Nephron progenitor cell (in vitro differentiated cells): ENCODE measurements at places on chromosomes 2 and 18.
A peak's percentile ranks its signal among the peaks of the same experiment; 100 is the strongest.

DNA sequence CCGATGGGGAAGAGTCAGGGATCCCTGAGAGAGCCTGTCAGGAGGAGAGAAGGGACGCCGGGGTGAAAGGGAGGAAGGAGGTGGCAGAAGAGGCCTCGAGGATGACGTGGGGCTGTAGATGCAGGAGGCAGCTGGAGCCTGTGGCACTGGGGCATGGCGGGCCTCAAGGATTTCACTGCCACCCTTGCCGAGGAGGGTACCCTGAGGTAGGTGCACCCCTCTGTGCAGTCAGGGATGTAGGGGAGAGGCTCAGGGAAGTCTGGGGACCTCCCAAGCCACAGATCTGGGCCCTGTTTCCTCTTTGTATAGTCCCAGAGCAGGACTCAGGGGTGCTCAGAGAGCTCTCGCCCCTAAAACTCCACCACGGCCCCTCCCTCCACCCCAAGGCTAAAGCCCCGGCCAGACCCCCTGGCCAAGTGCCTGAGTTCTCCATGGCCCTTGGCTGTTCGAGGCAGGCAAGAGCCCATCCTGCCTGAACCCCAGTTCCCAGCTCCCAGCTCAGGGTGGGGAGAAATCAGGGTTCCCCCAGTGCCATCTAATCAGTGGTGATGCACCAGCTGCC, 39.0 kb upstream of the HDAC4 start:
- no peak for DNase-seq

GRCh38 chr2:182616471-182617393, 99.3 kb upstream of the DNAJC10 start:
- no peak for DNase-seq

DNA sequence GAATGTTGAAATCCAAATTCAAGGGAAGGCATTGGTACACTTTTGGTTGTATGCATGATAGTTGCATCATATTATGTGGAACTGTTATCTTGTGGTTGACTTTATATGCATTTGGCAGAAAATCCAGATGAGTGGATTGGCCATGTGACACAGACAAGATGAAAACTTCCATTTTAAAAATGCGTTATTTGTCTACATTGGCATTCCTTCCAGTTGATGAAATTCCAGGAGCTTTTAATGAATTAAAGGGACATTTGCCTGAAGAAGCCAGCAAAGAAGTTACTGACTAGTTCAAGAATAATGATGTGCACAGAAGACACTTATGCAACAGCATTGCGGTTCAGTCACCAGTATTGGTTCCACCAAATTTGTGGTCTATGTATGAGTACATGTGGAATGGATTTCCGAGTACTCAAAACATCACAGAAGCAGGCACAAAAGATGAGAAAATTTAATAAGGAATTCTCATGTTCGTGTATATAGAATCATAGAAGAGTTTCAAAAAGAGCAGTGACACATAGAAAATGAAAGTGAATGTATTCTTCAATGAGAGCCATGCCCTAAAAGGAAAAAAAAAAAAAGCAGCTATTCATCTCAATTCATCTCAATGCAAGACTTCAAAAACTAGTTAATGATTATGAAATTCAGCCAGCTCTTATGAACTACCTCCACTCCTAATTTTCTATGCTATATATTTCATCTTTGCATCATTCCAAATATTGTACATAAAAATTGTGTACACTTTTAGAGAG, 232.1 kb downstream of the RBM43 start:
- no peak for DNase-seq

GRCh38 chr2:17754773-17755425, 961 bp downstream of the GEN1 start:
- no peak for DNase-seq

DNA sequence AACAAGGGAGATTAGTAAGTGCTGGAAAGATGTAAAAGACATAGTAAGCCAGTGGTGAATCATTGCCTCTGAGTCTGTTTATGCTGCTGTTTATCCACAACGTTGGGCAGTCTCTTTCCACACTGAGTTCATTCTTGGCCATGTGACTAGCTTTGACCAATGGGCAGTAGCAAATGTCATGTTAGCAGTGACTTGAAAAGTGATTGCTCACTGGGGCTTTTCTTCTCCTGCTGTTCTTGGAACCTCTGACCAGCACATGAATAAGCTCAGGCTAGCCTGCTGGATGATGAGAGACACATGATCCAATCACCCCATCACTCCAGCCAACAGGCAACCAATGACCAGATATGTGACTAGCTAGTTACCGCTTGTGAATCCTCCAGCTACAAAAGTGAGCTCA, 360.4 kb downstream of the SLC4A3 start:
- no peak for DNase-seq

DNA sequence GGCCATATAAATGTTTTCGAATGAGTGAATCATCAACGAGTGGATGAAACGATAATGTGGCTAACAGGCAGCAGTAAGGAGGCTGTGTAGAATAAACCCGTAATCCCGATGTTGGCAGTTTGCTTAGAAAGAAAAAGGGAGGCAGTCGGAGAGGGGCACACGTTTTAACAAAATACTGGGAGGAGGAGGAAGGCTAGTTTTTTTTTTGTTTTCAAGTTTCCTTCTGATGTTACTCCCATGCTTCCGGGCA, 476 bp upstream of the MSH2 start:
- no peak for DNase-seq

DNA sequence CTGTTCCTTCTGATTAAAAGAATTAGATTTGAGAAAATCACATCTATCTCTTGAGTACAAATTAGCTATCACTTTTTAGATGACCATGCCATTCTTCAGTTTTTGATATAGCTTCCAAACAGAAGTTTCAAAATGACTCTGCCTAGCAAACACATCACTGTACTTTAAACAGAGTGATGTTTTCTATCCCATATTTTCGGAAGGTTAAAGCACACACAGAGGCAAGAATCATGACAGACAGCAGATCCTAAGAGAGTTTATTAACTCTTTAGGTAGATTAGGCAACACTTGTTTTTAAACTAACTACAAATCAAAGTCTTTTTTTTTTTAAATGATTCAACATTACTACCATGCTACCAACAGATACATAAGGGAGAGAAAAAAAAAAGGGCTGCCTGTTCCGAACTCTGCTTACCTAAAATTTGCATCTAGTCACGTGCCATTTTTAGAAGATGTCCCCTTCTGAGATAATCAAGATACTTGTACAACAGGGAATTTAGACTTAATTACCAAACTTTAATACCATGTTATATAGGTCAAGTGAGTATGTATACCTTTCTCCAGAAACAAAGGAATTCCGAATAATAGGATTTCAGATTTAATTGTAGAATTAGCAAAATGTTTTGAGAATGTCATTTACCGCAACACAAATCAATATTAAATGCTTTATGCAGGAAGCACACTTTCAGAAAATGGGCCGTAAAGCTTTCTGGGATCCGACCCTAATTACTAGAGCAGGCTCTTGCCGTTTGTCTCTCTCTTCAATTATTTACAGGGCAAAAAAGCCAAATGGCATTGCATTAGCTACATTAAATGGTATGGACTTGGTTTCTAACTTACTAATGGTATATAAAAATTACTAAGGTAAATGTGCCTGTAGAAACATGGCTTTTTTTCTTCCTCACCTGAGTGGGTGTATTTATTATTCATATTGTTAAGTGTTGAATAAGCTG, 2.6 kb downstream of the RBMS1 start:
- no peak for DNase-seq

- peak; percentile 71 for DNase-seq
Observed at GRCh38 chr2:61763605-61764034, 90.2 kb downstream of the FAM161A start.

DNA sequence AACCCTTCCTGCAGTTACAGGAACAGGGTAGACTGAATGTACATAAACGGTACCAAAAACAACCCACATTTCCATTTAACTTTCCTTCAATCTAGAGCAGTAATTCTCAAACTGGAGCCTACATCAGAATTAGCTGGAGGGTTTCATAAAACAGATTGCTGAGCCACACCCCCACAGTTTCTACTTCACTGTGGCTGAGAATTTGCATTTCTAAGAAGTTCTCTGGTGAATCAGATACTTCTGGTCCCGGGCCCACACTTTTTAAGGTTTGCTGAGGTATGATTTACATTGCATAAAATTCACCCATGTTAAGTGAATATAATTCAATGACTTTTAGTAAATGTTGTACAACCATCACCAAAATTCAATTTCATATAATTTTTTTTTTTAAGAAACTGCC, 113.7 kb downstream of the SRBD1 start:
- no peak for DNase-seq

GRCh38 chr2:212723226-212723625, 184.6 kb upstream of the ERBB4 start:
- no peak for DNase-seq

DNA sequence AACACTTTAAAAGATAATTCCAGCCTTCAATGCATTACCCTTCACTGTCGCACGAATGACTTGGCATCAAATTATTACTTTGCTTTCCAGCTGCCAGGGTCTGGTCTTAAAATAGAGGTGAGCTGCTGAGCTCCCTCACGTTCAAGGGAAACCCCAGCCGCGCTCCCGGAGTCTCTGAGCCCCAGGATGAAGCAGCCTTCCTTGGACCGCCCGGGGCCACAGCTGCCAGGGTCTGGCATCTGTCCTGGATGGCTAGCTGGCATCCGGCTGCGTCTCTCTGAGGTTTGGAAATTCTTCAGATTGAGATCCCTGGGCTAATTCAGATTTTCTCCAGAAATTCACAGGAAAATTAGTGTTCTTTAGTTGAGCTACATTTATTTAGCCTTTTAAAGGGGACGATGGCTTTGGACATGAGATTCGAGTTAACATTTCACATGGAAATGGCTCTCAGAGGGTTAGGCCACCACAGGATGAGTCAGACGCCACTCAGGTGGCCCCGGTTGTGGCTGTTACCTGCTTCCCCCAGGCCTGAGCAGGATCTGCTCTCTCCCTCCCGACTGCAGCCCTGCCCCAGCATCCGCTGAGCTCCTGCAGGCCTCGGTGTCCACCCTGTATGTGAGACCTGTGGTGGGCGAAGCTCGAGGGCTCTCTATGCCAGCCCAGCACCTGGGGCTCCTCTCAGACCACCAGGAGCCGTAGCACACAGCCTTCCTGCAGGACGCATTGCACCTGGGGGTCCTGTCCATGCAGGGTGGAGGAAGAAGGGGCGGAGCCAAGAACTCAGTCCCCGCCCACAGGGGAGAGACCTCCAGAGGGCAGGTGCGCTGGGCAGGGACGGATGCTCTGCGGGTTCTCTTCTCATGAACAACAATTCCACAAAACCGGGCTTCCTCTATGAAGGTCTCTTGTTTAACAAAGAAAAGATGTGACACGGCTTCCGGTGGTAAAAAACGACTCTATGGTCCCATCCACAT, 255.5 kb downstream of the TWIST2 start:
- DNase-seq = no peak

DNA sequence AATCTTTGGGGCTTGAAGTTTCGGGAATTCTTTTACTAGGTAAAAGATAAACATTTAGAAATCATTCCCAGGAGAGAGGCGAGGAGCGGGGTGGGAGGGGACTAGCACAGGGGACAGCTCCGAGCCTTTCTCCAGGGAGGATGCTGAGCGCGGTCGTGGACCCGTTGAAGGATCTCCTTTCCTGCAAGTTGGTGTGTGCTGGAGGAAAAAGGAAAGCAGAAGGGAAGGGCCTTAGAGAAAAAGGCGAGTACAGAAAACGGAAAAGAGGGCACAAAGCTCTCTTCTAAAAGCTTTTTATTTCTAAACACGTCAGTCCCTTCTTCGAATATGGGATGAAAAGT, 640 bp downstream of the SLC39A6 start:
- DNase-seq = peak; percentile 34

GRCh38 chr2:233121856-233122255, 61.7 kb downstream of the INPP5D start:
- DNase-seq = no peak

DNA sequence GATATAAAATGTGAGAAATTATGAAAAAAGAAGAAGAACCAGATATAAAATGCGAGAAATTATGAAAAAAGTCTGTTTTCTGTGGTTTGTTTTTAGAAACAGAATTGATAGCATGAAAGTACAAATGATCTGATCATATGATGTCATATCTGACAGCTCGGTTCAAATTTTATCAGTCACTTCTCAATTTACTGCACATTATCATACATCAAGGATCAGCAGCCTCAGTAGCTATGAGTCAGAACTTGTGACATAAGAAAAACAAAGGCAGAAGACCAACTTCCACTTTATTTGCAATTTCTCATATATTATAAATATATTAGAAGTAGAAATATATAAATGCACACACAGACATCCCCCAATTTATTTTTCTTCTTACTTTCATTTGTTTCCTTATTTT, 634.0 kb downstream of the LRP1B start:
- no peak for DNase-seq

GRCh38 chr2:224319750-224320149, 82.2 kb downstream of the FAM124B start:
- DNase-seq = no peak

DNA sequence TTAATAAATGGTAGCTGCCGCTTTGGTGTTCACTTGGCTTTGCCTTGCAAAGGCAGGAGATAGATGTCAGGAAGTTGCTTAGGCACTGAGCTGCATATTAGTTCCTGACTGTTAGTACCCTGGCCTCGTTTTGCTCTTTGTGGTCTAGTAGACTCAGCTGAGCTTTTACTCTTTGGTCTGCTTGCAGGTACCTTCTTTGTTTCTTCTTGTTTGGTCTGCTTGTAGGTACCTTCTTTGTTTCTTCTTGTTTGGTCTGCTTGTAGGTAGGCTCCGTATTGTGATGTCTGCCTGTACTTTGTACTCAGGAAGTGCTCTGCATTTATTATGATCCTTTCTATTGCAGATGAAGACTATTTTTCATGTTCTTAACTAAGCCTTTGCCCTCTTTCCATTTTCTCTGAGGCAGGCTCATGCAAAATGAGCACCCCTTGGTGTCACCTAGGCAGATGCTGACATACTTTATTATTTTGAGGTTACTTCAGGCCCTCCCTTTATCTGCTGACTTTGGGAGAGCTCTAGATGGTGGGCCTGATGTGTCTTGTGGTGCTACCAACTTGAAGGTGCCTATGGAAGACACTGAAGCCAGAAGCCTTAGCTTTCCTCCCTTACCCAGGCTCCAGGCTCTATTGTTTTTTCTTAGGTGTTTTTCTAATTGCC, 6.0 kb downstream of the RPIA start:
- DNase-seq = no peak

- DNase-seq = no peak
Observed at GRCh38 chr2:36769106-36769505, 72.6 kb downstream of the VIT start.

DNA sequence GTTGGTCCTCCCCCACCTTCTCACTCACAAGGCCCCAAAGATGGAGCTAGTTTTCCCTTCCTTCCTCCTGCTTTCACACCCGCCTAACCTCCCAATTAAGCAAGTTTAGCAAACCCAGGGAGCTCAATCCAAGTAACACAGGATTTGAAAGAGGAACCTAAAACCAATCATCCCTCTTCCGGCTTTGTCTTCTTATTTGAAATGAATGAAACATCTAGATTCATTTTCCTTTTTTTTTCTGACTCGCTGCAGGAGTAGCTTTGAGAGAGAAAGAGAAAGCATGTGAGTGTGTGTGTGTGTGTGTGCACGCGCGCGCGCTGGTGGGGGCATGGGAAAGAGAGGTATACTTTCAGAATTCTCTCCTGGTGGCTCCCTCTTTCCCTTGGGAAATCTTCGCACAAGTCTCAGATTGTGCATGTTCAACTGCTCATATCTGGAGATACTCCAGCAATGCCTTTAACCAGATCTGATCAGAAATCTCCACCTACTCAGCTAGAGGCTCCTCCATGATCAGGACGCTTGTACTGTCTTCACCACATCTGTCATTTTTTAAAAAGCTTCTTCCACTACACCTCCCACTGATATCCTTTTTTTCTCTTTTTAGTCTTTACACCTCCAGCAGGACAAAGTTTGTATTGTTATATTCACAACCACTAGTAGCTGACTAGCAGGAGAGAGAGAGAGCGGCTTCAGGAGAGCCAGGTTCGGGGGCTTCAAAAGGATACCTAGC, 1.7 kb downstream of the SLC8A1 start:
- DNase-seq = no peak
